ENCODE measurements at places on chromosomes 4 and X. TPM values are rescaled to one million over a fixed set of nuclear protein-coding genes. Genes with fewer than 3 reads are reported as not detected.

ANKRD50 gene
- total RNA-seq = 0.08 TPM

PIR gene
- 0.70 TPM for total RNA-seq

GRCh38 chr4:141180991-141181761 is 39.5 kb upstream of the ZNF330 start:
- no peak for DNase-seq

DNA sequence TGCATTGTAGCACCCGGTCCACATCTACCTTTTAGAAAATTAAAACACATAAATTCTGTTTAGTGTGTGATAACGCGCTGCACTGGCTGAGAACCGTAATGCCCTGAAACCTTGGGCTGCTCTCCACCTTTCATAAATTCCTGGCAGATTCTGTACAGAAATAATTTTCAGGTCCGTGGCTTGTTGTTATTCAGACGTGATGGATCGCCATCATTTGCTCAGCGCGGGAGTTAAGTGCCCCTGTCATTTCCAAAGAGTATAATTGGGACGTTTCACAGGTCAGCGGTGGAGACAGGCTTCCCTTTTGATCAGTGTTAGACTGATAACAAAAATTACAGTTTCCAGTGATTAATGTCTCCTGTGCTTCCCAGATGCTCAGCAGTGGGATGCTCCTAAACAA is 16.5 kb downstream of the UVSSA start:
- DNase-seq = no peak

DNA sequence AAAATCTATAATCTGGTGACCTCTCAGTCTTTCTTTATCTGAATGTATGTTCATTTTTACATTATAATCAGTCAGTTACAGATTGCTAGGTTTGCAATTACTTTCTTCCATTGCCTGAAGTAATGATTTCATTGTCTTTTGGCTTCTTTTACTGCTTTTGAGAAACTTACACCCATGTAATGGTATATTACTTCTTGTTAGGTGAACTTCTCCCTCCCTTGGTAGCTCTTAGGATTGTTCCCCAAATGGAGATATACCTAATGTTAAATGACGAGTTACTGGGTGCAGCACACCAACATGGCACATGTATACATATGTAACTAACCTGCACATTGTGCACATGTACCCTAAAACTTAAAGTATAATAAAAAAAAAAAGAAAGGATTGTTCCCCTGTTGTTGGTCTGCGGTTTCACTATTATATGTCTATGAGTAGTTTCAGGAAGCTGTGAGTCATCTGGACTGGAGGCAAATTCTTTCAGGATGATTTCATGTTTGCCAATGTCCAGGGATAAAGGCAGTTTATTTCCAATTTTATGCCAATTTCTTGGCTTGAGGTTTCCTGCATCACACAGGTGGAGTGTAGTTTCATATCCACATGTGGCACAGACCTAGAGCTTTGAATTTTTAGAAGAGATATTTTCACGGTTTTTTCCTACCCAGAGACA is 21.8 kb downstream of the SPANXC start:
- no peak for DNase-seq

- no peak for DNase-seq
Observed at GRCh38 chr4:81919223-81919622, 447.5 kb upstream of the RASGEF1B start.

- no peak for DNase-seq
Observed at GRCh38 chr4:159983082-159983481, 880.2 kb downstream of the RAPGEF2 start.

- no peak for DNase-seq
Observed at GRCh38 chrX:136047969-136048368, 62.7 kb downstream of the SLC9A6 start.

GRCh38 chr4:86178211-86178610 is 181.6 kb downstream of the MAPK10 start:
- no peak for DNase-seq

GRCh38 chr4:86015412-86016350 is 344.2 kb downstream of the MAPK10 start:
- DNase-seq = no peak

- DNase-seq = no peak
Observed at GRCh38 chr4:107570952-107571351, 149.1 kb downstream of the PAPSS1 start.

DNA sequence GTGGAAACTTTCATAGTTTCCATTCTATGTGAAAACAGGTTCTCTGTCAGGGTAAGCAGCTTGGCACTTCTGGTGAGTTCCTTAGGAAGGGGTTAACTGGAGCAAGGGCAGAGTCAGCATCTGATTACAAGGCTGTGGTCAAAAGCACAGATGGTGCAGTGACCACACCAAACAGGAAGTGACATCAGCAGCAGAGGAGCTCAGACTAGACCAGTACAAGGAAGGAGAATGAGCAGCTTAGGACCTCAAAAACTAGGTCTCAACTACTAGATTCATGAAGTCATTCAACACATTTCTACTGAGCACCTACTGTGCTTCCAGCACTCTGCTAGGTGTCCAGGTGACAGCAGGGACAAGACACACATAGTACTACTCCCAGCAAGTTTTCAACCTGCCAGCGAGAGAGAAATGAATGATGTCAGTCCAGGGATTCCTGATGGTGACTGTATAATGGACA is 130.2 kb downstream of the AMELX start:
- DNase-seq = no peak

Data from naive thymus-derived CD4-positive, alpha-beta T cell (primary cell).